ENCODE measurements at places on chromosomes 12 and 14. TPM values are rescaled to one million over a fixed set of nuclear protein-coding genes. Genes with fewer than 3 reads are reported as not detected.

Gene LIN7A
- 4.0 TPM for polyA plus RNA-seq

Gene DNAI7
- polyA plus RNA-seq = 0.80 TPM

Gene RGS6
- polyA plus RNA-seq = 7.5 TPM

Gene KRT74
- not detected for polyA plus RNA-seq

DNA sequence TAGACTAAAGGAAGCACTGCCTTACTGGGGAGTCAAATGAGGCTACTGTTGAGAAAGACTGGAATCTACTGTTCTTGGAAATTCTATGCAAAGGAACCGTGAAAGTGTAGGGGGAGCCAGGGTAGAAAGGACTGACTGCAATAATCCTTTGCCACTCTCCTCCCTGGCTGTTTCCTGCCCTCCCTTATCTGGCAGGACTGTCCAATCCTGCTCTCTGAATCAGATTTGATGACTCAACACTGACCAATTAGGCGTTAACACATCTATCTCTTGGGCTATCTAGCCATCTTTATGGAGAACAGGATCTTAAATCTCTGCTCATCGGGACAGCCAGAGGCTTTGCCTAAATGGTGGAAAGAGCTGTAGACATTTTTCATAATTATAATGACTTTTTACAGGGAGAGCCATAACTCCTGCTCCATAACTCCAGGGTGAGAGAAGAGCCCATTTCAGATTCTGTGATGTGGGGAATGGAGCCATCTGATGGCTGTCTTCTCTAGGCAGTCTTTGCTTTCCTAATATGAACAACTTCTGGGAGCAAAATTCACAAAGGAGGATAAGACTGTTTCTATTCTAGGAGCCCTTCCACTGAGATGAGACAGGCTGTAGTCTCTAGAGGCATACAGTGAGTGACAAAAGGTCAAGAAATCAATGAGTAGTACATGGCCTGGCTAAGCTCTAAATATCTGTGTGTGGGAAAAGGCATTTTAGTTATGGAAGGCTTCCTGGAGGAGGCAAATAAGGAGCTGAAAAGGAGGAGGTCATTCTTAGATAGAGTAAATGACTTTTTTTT is 68.9 kb upstream of the CISTR start:
- peaks cover 35% of the 10 kb centered on the region for H3K27me3 ChIP-seq
- no peaks in the 10 kb centered on the region for H3K4me1 ChIP-seq

DNA sequence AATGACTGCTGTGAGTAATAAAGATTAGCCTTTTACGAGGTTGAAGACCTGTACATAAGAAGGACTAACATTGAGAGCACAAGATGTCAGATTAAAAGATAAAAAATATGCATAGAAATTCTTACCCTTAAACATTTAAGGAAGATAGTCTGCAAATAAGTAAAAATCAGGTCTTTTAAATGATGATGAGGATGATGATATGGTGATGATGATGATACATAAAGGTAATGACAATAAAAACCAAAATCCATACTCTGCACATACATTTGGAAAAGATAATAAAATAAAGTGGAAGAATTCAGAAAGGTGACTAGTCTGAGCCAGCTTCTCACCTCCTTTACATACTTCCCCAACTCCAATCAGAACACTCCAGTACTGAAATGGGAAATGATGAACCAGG is 124.5 kb downstream of the PTCSC3 start:
- no peak overlapping the region for H3K27ac ChIP-seq
- no peak for DNase-seq
- no peaks in the 10 kb centered on the region for H3K36me3 ChIP-seq
- no peak overlapping the region for H3K4me3 ChIP-seq

- no peaks in the 10 kb centered on the region for H3K36me3 ChIP-seq
- H3K4me3 ChIP-seq = no peak overlapping the region
- no peak for DNase-seq
- H3K4me1 ChIP-seq = no peaks in the 10 kb centered on the region
These were observed 9.7 kb downstream of the CLEC6A start for GRCh38 chr12:8465301-8465996.

DNA sequence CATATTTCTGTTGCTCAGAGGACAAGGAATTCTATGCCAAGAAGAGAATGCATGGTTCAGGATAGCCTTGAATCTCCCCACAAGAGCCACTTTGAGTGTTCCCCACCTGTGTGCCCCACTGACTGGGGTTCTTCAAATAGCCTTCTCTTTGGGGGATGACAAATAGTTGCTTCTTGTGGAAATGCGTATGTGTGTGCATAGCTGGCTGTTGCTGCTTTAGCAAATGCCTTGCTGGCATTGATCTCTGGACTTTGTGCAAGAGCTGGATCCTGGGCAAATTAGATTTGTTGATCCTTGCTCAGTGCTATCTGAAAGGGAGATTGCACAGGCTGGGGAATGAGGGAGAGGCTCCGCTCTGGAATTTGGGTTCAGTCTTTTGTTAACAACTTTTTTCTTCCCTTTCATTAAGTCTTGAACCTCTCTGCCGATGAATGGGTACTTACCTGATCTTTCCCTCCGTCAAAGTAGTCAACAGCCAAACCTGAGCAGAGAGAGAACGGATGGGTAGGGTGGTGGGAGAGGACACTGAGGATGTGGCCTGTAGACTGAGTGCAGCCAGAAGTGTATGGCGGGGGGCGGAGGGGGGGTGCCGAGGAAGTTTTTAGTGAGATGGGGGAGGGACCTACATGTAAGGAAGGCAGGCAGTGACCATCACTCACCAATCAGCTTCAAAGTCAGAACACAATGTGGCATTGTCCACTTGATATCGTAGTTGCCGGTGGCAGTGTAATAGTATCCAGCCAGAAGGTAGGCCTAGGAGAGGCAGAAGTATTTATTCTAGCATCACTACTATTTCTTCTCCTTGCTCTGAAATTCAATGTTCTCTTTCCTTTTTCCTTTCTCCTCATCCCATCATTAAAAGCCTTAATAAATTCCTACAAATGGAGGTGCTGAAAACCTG is 10.7 kb downstream of the EMG1 start:
- no peak for DNase-seq
- no peaks in the 10 kb centered on the region for H3K4me1 ChIP-seq
- H3K36me3 ChIP-seq = peaks cover 63% of the 10 kb centered on the region
- no peak overlapping the region for H3K4me3 ChIP-seq
- H3K27ac ChIP-seq = no peak overlapping the region

GRCh38 chr12:58883576-58884334 is 36.5 kb downstream of the LRIG3 start:
- no peak for DNase-seq
- peaks cover 46% of the 10 kb centered on the region for H3K36me3 ChIP-seq
- H3K4me3 ChIP-seq = no peak overlapping the region
- H3K4me1 ChIP-seq = no peaks in the 10 kb centered on the region
- H3K27ac ChIP-seq = peak overlapping the region; percentile 29

DNA sequence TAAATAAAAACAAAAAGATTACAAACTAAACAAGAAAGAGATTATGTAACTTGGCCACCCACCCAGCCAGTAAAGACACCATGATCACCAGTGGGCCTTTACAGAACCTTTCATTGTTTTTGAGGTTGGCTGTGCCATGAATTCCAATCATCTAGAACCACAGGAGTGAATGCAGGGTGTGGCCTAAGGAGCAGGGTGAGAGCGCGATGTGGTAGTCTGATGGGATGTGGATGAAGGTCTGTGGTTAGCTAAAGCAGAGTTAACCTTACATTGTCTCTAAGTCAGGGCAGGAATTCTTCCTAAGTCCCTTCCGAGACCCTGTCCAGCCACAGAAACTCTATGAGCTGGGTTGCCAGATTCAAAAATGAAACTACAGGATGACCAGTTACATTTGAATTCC is 54.0 kb upstream of the CDKN3 start:
- peaks cover 14% of the 10 kb centered on the region for H3K4me1 ChIP-seq
- H3K4me3 ChIP-seq = no peak overlapping the region

Data from muscle of leg (tissue), 16 donors.